ENCODE measurements at places on chromosomes 7 and 10.
A peak's percentile ranks its signal among the peaks of the same experiment; 100 is the strongest.

DNA sequence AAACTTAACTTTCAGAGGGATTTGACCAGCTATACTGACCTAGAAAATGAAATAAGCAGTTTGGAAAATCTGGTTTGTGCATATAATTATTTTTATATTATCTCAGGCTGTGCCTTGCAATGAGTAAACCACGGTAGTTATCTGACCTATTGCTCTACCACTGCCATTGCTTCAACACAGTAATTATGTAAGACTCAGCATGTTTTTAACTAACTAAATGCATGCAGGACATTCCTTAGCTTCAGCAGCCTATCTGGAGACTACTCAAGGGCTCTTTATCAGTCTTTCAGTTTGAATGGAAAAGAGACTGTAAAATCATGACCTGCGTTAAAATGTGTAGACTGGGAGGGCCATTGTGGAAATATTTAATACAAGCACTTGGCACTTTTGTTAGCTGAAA, 22.5 kb downstream of the CHN2 start:
- DNase-seq = no peak

- DNase-seq = no peak
These were observed 85.4 kb upstream of the PDGFA start for GRCh38 chr7:604884-605531.

DNA sequence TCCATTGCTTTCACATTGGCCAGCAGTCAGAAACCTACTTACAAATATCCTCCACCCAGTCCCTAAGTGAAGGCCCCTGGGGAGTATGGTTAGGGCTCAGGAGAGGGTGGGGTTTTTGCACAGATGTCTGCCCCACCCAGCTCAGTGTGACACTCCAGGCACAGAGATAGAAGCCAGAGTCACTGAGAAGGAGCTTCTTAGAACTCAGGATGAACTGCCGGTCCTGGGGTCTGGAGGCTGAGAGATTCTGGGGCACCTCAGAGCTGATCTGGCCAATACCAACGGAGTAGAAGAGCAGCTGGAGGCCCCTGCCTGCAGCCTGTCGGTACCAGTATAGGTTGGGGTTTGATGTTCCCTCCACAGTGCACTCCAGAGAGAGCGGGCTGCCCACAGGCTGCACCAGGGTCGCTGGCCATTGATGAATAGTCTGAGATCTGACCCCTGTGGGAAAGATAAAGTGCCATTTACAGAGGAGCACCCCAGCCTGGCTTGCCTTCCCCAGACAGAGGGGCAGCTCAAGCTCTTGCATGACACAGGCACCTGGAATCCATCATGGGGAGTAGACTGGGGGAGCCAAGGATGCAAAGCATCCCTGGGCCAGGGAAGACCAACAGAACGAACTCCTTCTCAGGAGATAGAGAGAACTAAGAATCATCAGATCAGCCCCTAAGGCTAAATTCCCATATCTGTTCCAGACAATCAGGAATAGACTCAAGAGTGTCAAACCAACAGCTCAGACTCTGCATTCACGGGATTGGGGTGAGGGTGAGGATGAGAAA, 41.9 kb downstream of the PRSS2 start:
- DNase-seq = no peak

DNA sequence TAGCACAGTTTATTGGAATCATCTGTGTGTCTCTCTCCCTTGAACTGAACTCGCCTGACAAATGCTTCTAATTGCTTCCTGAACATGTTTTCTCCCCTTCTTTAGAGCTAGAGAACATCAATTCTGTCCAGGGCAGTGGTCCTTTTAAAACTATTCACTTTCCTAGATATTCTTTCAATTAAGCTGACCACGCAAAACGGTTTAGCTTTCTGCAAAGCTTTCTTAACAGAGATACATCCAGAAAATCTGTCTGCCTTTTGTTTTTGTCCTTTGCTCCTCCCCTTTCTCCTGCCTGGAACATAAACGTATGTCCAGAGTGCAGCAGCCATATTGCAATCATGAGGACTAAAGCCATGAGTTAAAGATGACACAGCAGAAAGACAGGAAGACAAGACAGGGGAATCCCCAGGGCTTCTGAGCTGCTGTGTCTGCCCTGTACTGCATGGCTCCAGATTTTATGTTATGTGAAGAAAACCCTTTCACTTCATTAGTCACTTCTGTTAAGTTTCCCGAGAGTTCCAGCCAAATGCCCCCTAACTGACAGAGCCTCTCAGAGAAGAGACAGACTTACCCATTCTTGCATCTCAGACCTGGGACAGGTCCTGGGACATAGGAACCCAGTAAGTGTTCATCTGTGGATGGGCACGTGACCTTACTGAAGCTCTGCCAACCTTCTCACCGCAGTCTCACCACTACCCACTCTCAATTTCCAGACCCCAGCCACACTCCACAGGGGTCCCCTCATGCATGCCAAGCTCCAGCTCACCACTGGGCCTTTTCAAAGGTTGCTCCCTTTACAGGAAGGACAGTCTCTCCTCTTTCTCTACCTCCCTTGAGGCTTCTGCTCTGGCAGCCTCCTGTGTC, 35.0 kb upstream of the CPXM2 start:
- no peak for DNase-seq

GRCh38 chr10:121378251-121378801, 219.9 kb downstream of the FGFR2 start:
- DNase-seq = no peak

GRCh38 chr7:22452960-22453558, 46.9 kb downstream of the STEAP1B start:
- DNase-seq = no peak

DNA sequence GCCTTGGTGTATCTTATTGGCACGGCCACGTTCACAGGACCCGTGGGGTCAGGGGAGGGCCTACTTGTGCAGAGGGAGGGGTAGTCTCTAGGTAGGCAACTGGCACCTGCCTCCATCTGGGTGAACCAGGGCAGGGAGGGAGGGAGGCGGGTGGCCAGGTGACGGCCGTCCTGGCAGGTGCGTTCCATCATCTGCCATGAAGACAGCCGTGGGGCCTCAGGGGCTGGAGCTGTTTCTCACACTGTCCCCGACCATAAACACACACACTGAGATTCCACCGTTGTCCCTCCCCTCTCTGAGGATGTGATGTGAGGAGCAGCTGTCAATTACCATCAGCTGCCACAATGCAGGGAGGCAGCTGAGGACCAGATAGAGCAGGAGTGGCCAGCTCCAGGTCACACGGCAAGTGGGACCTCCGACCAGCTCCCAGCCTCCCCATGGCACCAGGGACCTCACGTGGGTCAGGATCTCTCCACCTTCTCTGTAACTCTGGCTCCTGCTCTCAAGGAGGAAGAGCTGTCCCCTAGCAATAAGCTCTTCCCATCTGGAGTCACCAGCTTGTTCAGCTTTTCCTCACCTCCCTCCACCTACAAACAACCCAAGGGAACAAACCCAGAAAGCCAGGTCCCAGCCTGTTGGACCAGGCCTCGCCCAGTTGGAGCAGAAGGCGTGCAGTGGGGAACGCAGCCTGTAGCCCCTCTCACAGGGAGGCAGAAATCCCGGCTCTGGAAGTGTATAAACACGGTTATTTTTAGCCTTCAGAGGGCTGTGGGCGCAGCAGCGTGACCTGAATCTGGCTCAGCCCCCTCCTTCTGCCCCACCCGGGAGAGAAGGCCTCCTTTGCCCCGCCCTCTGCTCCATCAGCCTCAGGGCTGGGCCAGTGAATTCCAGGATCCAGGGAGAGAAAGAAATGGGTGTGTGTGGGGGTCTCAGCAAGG, 33.1 kb downstream of the ZMIZ1 start:
- peak; percentile 76 for DNase-seq

DNA sequence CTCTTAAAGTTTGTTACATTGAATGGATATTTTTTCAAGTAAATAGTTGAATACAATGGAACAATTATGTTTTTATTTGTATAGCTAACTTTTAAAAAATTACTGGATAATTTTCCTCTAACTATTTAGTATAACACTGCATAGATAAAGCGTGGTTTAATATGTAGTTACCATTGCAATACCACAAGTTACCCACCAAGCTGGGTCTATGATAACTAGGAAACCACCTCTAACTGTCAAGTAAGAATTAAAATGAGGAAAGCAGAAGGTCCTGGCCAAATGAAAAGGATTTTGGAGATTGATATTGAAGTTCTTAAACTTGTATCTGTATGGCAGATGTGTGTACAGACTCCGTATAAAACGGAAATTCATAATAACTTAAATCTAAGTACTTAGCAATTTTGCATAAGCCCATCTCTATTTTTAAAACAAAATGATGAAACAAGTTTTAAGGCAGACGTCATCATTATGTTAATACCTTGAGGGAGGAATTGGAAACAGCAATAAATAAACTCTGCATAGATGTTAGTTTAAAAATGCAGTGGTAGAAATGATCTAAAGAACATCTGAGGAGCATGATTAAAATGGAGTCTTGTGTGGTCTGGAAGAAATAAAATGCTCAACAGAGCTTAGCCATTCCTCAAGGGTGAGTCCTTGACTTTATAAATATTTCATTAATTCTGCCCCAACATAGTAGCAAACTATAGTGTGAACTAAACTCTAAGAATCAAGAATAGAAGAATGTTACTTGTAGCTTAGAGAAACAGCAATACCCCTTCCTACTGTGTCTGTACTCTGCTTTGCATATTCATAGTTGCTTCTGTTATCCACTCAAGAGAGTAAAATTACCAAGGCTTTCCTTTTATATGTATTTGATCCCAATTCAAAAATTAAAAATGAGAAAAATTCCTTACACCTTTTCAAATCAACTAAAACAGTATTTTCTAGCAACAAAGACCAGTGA, 206.4 kb upstream of the FERD3L start:
- DNase-seq = no peak

GRCh38 chr7:13874783-13875182, 114.7 kb downstream of the ETV1 start:
- no peak for DNase-seq

DNA sequence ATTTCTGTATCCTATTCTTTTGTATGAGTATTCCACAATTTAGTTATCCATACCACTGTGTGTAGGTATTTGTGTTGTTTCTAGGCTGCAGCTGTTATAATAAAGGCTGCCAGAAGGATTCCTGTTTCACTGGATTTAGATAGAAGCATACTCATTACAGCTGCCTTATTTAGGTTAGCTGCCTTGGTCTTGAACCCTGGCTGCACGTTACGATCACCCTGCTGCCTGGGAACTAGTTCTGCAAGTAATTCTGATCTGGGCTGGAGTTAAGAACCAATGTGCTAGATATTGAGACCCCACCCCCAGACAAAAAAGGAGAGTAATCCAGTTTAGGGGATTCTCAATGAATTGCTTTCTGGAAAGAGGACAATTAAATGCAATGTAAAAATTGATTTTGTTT, 43.1 kb downstream of the CCDC71L start:
- DNase-seq = no peak

- no peak for DNase-seq
These were observed 62.5 kb upstream of the TOMM7 start for GRCh38 chr7:22884911-22885788.

DNA sequence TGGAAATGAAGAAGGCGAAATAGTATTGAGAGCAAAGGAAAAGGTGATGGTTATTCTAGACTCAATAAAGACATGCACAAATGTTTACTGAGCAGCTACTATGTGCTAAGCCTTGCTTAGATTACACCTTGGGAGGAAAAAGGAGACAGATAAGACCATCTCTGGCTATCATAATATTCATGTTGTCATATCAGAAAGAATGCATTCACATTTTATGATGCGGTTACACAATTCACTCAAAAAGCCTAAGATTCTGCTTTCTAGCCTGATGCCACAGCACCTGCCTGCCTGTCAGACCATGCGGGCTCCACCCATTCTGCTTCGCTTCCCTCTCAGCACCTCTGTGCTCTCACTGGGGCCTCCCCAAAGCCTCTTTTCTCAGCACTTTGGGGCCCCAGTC, 100.9 kb downstream of the JCAD start:
- no peak for DNase-seq

DNA sequence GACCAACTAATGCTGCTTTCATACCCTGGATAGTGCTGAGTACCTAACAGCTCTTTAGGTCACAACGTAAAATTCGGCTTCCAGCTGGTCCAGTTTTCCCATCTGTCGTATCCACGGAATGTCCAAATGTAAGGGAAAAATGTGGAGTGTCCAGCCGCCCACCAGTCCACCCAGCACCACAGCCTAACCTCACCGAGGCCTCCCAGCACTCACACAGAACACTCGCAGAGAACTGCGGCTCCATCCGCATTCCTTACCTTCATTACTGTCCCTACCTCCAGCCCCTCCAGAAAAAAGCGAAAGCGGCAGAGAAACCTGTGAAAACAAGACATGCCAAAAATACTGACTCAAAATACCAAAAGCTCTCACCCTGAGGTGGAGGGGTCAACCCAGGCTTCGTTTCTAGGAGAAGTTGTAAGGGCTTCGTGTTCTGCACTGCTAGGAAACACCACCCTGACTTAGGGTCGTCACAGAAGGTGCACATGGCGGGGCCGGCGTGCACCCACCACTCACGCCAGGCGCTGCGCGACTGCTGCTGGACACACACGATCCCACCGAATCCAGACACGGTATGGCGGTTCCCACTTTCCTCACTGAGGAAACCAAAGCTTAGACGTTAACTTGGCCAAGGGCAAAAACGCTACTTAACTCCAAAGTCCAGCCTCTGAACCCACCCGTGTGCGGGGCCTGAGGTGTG, 73.9 kb downstream of the AMZ1 start:
- no peak for DNase-seq

DNA sequence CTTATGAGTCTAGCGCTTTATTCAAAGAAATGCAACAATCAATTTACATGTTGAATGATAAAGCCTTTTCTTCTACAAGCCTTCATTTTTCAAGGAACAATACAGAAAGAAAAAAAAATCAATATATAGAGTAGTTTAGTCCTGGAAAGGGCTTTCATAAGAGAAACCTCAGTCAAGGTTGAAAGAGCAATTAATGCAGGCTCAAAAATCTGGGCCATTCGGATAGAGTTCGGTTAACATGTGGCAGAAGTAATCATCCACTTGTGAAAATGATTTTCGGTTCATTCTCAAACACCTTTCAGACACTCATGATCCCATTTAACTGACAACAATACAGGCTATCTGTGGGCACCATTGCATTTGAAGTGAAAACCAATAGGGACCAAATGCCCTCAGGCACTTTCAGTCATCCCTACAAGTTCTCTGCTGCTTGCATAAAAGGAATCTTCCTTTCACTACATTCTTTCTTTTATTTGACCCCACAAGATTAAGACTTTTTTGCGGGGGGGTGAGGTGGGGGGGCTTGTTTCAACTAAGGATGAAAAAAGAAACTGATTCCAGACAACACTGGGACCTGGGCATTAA, 177.9 kb downstream of the RNF133 start:
- DNase-seq = no peak

- DNase-seq = no peak
These were observed 84.4 kb upstream of the ANLN start for GRCh38 chr7:36305226-36305625.

DNA sequence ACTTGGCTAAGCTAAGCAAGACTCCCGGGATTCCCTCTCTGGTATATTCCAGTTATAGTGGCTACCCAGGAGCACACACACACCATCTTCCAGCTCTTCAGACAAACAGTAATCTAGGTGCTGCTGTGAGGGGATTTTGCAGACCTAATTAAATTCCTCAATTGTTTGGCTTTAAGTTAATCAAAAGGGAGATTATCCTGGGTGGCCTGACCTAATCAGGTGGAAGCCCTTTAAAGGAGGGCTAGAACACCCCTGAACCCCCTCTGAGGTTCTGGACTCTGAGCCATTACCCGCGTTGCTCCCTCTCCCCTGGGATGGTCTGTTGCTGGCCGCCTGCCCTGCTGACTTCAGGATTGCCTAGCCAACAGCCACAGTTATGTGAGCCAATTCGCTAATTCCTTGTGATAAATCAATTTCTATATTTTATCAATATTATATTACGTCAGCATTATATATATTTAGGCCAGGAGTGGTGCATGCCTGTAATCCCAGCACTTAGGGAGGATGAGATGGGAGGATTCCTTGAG, 6.4 kb downstream of the SFXN2 start:
- no peak for DNase-seq

- no peak for DNase-seq
These were observed 290.2 kb upstream of the GHITM start for GRCh38 chr10:83849150-83849549.

All from urothelium cell line (cell line).